ENCODE measurements at places on chromosomes 3 and 15. TPM values are rescaled to one million over a fixed set of nuclear protein-coding genes. Genes with fewer than 3 reads are reported as not detected.

SPINK8 gene
- total RNA-seq = not detected

OR5K4 gene
- total RNA-seq = not detected

CLDN16 gene
- total RNA-seq = 4.8 TPM

LMAN1L gene
- total RNA-seq = 1.1 TPM

FANCD2OS gene
- total RNA-seq = not detected

TMEM108 gene
- total RNA-seq = not detected

TLR9 gene
- total RNA-seq = 0.27 TPM

MORC1 gene
- not detected for total RNA-seq

SLC2A2 gene
- 0.95 TPM for total RNA-seq

SLMAP gene
- total RNA-seq = 114 TPM

SH2D7 gene
- total RNA-seq = not detected

ZMYND10 gene
- 0.44 TPM for total RNA-seq

NTRK3 gene
- not detected for total RNA-seq

SOX14 gene
- not detected for total RNA-seq

CDC25A gene
- 15.2 TPM for total RNA-seq

RAB6B gene
- 4.7 TPM for total RNA-seq

STARD5 gene
- 1.4 TPM for total RNA-seq

CELF6 gene
- 0.19 TPM for total RNA-seq

LARP6 gene
- total RNA-seq = 30.8 TPM

BMF gene
- total RNA-seq = 11.5 TPM

WDR93 gene
- total RNA-seq = not detected

CSK gene
- total RNA-seq = 85.1 TPM

RASGRF1 gene
- 2.9 TPM for total RNA-seq

PRR20G gene
- not detected for total RNA-seq

XCR1 gene
- total RNA-seq = not detected

CYP8B1 gene
- not detected for total RNA-seq

FHIT gene
- 8.0 TPM for total RNA-seq

ANKRD34C gene
- not detected for total RNA-seq

HIGD2B gene
- not detected for total RNA-seq

GNB4 gene
- 22.6 TPM for total RNA-seq

PLIN1 gene
- total RNA-seq = 0.37 TPM

ZXDC gene
- total RNA-seq = 62.3 TPM

IL20RB gene
- 8.5 TPM for total RNA-seq

ITIH1 gene
- total RNA-seq = 0.47 TPM

Measured in Calu3 (cell line).